ENCODE measurements at places on chromosomes 5 and 9.

GRCh38 chr5:178589180-178590140 is 733 bp downstream of the COL23A1 start:
- peaks cover 52% of the 10 kb centered on the region for H3K27me3 ChIP-seq
- H3K4me3 ChIP-seq: no peak overlapping the region
- H3K36me3 ChIP-seq: peaks cover 6% of the 10 kb centered on the region

DNA sequence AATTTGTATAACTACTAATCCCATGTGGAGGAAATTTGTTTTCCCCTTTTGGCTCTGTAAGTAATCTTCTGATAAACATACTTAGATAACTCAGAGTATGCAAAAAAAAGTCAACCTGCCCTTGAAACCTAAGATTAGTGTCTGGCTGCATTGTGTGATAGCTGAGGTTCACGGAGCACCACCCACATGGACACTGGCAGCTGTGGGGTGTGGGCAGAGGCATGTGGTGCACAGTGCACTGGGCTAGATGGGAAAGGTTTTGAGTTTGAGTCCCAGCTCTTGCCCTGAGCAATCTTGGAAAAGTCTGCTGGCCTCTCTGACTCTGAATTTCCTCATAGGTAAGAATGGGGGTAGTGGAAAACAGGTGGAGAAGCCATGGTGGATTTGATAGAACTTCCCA is 75.1 kb downstream of the PLCXD3 start:
- no peak overlapping the region for H3K27ac ChIP-seq

DNA sequence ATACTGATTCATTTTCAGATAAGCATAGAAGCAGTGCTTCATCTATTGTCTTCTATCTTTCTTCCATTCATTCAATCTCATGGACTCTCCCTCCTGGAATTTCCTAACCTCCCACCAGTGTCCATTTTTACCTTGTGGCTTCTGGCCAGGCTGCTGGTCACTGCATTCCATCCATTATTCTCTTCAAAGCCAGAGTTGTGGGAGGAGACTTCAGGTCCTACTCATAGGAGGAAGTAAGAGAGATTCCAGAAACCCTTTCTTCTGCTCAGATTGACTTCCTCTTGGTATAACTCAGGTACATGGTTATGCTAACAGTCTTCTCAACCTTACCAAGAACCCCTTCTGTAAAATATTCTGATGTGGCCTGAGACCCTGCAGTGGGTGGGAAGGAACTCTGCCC is 153.3 kb upstream of the SLC12A2 start:
- peaks cover 3% of the 10 kb centered on the region for H3K27me3 ChIP-seq
- H3K36me3 ChIP-seq: no peaks in the 10 kb centered on the region
- DNase-seq: no peak

DNA sequence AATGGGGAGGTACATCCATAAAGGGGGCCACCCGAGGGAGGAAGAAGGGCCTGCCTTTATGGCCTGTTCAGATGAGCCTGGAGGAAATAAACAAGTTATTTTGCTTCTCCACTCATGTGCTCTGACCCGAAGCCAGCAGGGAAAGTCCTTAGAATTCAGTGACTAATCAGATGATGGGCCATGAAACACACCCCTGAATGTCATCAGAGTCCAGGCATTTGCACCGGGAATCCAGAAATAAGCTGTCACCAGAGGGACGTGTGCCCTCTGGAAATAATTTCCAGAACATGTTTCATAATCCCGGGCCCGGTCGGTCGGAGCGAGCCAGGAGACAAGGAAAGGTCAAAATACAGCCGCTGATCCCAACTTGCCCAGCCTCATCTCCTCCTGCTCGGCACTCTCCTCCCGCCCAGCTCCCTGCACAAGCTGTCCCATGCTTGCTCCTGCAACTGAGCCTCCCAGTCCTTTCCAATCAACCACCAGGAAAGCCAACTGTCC is 73.6 kb upstream of the ZNF622 start:
- no peak overlapping the region for H3K4me3 ChIP-seq
- H3K27me3 ChIP-seq: no peaks in the 10 kb centered on the region
- H3K4me1 ChIP-seq: peaks cover 9% of the 10 kb centered on the region
- H3K36me3 ChIP-seq: peaks cover 2% of the 10 kb centered on the region

- no peak overlapping the region for H3K27ac ChIP-seq
- no peaks in the 10 kb centered on the region for H3K4me1 ChIP-seq
- no peak for DNase-seq
Observed at GRCh38 chr9:138067613-138068367, 190.2 kb downstream of the CACNA1B start.

GRCh38 chr9:8468045-8468637 is 668.6 kb upstream of the DMAC1 start:
- H3K27ac ChIP-seq: no peak overlapping the region
- no peak overlapping the region for H3K4me3 ChIP-seq
- H3K27me3 ChIP-seq: no peaks in the 10 kb centered on the region
- peaks cover 4% of the 10 kb centered on the region for H3K4me1 ChIP-seq

GRCh38 chr9:72816666-72817065 is 136.2 kb downstream of the ALDH1A1 start:
- no peak overlapping the region for H3K4me3 ChIP-seq
- peaks cover 3% of the 10 kb centered on the region for H3K27me3 ChIP-seq
- no peaks in the 10 kb centered on the region for H3K4me1 ChIP-seq
- no peak overlapping the region for H3K27ac ChIP-seq
- no peaks in the 10 kb centered on the region for H3K36me3 ChIP-seq
- DNase-seq: no peak

DNA sequence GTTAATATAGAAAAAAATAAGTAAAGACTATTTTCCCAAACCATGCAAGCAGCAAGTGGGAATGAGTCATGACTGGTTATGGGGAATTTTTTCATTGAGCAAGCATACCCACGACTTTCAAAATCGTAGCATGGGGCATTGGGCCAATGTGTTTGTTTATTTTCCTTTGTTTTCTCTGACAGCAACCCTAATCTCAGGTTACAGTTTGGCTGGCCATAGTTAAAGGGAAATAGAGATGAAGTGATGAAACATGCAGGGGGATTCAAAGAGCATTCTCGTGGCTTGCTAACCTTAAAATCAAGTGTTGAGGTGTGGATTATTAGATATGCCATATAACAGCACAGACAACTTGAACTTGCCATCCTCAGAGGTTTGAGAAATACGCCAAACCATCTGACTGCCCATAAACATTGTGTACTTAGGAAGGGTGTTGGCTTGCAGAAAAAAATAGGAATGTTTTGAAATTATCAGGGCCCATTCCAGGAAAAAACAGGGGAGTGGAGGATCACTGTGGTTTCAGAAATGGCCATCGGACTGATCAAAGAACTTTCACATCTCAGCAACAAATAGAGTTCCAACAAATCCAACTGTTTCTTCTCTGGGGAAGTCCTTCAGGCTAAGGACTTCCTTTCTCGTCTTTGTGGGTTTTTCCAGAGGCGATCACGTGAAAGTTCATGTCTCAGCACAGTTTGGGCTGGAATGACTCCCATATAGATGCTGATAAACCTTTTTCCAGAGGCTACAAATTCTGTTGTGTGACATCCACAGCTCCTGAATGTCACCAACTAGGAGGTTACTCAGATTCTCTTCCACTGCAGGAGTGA is 259.1 kb downstream of the SYK start:
- H3K4me3 ChIP-seq: no peak overlapping the region
- no peaks in the 10 kb centered on the region for H3K27me3 ChIP-seq
- peak; percentile 28 for DNase-seq
- peaks cover 19% of the 10 kb centered on the region for H3K36me3 ChIP-seq
- peaks cover 20% of the 10 kb centered on the region for H3K4me1 ChIP-seq

GRCh38 chr9:23736293-23736692 is 89.7 kb downstream of the ELAVL2 start:
- no peaks in the 10 kb centered on the region for H3K27me3 ChIP-seq
- no peak overlapping the region for H3K4me3 ChIP-seq
- H3K27ac ChIP-seq: no peak overlapping the region
- no peaks in the 10 kb centered on the region for H3K4me1 ChIP-seq
- no peak for DNase-seq

DNA sequence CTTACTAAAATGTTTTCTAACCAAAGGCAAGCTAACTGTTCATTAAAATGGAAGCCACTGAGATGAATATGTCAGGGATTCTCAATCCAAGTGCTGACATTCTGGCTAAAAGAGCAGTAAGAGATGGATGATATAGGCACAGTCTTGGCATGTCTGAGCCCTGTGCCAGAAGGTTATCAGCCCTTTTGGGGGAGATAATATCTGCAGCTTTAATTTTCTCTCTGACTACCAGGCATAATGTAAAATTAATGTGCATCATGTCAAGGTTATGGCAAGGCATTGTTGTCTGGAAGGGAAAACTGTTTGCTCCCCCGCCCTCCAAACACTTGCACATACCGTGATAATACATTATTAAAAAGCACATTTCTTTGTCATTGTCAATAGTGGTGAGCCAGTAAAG is 609.8 kb downstream of the ZNF608 start:
- DNase-seq: no peak
- no peak overlapping the region for H3K4me3 ChIP-seq
- H3K27ac ChIP-seq: no peak overlapping the region
- no peaks in the 10 kb centered on the region for H3K36me3 ChIP-seq

- H3K27me3 ChIP-seq: no peaks in the 10 kb centered on the region
- H3K27ac ChIP-seq: no peak overlapping the region
- no peaks in the 10 kb centered on the region for H3K36me3 ChIP-seq
- DNase-seq: no peak
- H3K4me3 ChIP-seq: no peak overlapping the region
- no peaks in the 10 kb centered on the region for H3K4me1 ChIP-seq
Observed at GRCh38 chr5:145316282-145316681, 518.9 kb downstream of the PRELID2 start.

- H3K36me3 ChIP-seq: no peaks in the 10 kb centered on the region
- no peak for DNase-seq
- H3K27me3 ChIP-seq: peaks cover 6% of the 10 kb centered on the region
- no peaks in the 10 kb centered on the region for H3K4me1 ChIP-seq
- H3K4me3 ChIP-seq: no peak overlapping the region
Observed at GRCh38 chr5:6525910-6526309, 77.3 kb downstream of the UBE2QL1 start.

GRCh38 chr5:10161778-10162177 is 87.9 kb downstream of the ATPSCKMT start:
- no peaks in the 10 kb centered on the region for H3K36me3 ChIP-seq
- H3K4me3 ChIP-seq: no peak overlapping the region
- no peak overlapping the region for H3K27ac ChIP-seq
- DNase-seq: no peak

DNA sequence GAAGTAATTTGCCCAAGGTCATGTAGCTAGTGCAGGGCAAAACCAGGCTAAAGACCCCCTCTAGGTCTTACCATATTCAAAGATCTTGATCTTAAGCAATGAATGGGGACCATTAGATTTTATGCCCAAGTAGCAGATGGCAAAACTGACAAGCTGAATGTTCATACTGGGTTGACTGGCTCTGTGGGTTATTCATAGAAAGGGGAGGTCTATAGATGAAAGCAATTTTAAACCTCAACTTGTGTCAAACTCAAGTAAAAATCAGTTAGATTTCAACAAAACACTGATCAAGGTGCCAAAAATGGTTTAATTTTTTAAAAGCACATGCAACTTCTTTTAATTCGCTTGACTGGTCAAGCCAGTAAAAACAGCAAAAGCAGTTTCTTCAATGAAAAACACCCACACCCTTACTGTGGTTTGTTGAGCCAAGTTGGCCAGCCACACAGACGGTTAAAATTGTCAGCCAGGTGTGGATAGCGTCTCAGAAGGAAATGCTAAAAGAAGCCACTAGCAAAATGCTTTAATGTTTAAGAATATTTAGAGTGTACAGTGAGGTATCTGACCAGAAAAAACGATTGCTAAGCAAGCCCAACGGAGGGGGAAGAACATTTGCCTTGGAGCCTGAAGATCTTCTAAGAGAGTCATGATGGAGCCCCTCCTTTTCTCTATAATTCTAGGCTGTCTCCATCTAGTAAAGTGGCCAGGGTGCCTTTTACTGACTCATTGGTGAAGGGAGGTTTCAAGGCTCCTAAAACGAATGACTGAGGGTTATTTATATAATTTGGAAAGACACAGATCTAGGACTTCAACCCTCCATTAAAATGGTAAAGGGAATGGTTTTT is 539.6 kb upstream of the CLINT1 start:
- DNase-seq: no peak
- H3K4me3 ChIP-seq: no peak overlapping the region
- H3K4me1 ChIP-seq: no peaks in the 10 kb centered on the region
- no peaks in the 10 kb centered on the region for H3K36me3 ChIP-seq
- no peak overlapping the region for H3K27ac ChIP-seq

DNA sequence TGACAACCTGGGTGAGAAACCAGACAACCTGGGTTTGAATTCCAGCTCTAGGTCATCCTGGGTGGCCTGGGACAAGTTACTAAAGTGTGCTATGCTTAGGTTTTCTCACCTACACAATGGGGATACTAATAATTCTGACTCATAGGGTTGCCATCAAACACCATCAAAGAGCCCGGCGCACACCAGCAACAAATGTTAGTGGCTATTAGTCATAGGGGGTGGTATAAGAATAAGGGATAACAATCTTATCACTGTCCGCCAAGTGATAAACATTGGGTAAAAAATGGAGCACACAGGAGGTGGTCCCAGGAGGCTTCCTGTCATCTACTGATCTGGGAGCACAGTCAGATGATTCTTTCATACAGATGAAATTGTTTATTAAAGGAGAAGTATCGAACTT is 61.4 kb upstream of the AFAP1L1 start:
- H3K36me3 ChIP-seq: no peaks in the 10 kb centered on the region
- H3K4me3 ChIP-seq: no peak overlapping the region
- H3K27ac ChIP-seq: no peak overlapping the region
- H3K27me3 ChIP-seq: no peaks in the 10 kb centered on the region
- H3K4me1 ChIP-seq: no peaks in the 10 kb centered on the region
- peak; percentile 9 for DNase-seq

GRCh38 chr5:85375525-85375924 is 990.8 kb upstream of the EDIL3 start:
- no peak overlapping the region for H3K27ac ChIP-seq
- no peaks in the 10 kb centered on the region for H3K4me1 ChIP-seq
- no peak overlapping the region for H3K4me3 ChIP-seq
- no peak for DNase-seq
- H3K36me3 ChIP-seq: no peaks in the 10 kb centered on the region
- H3K27me3 ChIP-seq: no peaks in the 10 kb centered on the region

DNA sequence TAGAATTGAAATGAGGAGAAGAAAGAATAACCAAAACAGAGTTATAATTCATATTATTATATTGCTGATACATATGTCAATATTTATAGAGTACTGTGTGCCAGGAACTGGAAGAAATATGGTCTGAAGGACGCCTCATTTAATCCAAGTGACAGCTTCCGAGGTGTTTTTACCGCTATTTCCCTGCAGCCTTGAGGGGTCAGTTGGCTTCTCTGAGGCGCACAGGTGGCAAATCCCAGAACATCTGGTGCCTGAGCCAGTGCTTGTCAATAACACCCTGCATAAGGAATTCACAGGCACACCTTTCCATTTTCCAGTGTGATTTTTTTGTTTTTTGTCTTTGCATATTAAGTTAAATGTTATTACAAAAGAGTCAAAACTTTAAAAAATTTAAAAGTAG is 43.3 kb upstream of the CTSL start:
- H3K4me1 ChIP-seq: peaks cover 2% of the 10 kb centered on the region
- H3K27me3 ChIP-seq: no peaks in the 10 kb centered on the region
- H3K4me3 ChIP-seq: no peak overlapping the region

- no peaks in the 10 kb centered on the region for H3K36me3 ChIP-seq
- H3K27ac ChIP-seq: no peak overlapping the region
- no peaks in the 10 kb centered on the region for H3K27me3 ChIP-seq
- H3K4me3 ChIP-seq: no peak overlapping the region
Observed at GRCh38 chr5:126268697-126269315, 154.4 kb upstream of the GRAMD2B start.

GRCh38 chr5:52886206-52886605 is 98.5 kb downstream of the ITGA1 start:
- H3K4me3 ChIP-seq: no peak overlapping the region
- no peaks in the 10 kb centered on the region for H3K4me1 ChIP-seq
- DNase-seq: no peak
- no peak overlapping the region for H3K27ac ChIP-seq

- H3K27ac ChIP-seq: no peak overlapping the region
- H3K36me3 ChIP-seq: peaks cover 3% of the 10 kb centered on the region
- H3K4me1 ChIP-seq: peaks cover 9% of the 10 kb centered on the region
- DNase-seq: peak; percentile 71
- H3K4me3 ChIP-seq: no peak overlapping the region
Observed at GRCh38 chr9:6054280-6055099, 39.1 kb upstream of the RANBP6 start.
